ENCODE measurements at places on chromosomes 4 and X.

GRCh38 chr4:2142630-2143427, 83.7 kb downstream of the NAT8L start:
- no peak for DNase-seq

- DNase-seq, result no peak
Observed at GRCh38 chr4:186695392-186695791, 28.3 kb downstream of the FAT1 start.

GRCh38 chrX:134419784-134420183, 40.2 kb upstream of the HPRT1 start:
- no peak for DNase-seq

DNA sequence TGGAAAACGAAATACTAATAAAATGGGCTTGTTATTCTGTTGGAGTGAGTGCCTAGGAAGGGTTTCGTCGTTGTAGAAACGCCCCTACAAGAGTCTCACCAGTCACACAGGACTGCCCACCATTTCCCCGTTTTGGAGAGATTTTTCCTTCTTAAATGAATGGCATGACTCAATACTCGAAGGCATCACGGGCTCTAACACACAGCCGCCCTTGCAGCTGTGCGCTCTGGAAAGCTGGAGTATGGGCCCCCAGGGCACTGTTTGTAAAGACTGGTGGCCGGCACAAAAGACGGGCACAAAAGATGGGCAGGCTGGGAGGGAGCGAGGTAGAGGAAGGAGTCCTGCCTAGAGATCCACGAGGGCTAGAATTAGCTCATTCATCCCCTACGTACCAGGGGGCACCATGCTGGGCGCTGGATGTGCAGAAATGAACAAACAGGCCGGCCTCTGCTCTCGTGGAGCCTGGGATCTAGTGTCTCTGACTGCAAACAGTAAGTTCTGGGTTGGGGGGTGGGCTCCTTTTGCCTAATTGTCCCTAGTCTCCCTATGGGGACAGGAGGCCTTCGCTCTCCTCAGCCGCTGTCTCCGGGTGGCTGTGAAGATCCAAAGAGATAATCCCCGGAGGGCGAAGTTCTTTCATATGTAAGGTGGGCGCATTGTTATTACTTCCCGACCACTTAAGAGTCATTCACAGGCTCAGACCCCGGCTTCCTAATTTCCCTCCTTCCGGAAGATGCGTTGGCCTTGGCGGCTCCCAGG, 1.0 kb upstream of the SFRP2 start:
- no peak for DNase-seq

DNA sequence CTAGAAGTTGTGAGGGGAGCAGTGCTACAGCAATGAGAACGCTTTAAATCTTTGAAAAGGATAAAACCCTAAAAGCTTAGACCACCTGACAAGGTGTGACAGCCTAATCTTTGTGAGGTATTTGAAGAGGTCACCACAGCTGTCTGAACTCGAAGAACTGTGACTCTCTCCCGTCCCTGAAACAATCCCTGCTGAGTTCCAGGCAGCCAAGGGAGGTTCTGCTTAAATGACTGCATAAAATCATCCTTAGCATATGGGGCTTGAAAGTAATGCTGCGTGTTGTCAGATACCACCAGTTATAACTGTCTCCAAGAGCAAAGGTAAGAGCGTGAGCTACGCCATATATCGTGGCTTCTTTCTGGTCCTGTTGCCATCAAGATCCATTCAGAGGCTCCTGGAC, 696.3 kb downstream of the PCDH7 start:
- DNase-seq, result no peak

DNA sequence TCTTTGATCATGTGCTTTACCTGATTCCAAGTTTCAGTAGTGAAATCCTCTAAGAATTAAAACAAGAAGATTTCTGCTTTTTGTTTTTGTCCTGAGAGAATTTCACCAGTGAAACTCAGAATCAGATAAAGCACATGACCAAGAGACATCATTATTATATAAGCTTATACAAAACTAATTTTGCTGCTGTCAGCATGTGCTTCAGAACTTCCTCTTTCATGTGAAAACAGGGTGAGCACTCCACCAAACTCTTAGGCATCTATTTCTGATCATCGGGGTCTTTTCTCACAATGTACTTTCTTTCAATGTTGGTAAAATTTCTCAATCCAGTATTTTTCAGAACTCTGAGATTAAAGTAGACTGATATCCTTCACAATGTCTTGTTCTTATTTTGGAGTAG, 152.1 kb downstream of the SLC39A8 start:
- no peak for DNase-seq

DNA sequence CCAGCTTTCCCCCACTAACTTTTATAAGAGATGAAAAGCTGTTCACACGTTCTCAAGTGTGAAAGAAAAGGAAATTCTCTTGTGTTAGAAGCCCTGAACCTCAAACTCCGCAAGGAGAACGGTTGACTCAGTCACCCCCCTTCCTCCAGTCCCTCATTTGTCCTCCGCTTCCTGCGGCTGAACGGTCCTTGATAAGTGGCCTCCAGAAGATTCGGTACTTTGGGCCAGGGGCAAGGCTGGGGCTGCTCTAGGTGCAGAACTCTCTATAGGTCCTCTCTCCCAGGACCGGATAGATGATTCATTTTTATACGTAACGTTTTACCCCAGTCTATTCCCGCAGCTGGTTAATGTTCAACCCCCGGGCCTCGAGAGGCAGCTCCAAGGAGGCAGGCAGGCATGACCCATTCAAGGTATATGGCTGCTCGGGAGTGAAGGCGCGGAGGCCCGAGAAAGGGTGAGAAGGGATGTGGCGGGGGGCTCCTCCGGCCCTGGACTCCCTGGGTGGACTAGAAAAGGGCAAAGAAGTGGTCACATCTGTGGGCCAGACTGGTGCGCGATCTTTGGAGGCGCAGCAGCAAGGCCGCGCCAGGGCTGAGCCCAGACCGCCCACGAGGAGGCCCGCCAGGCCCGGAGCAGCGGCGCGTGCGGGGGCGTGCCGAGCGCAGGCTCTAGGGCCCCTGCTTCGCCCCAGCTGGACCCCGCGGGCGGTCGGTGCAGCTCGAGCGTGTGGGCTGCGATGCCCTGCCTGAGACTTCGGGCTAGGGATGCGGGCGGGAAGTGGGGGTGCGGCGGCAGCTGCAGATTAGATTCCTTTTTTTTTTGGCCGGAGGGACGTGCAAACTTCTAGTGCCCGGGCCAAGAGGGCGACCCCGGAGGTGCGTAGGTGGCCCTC, 11.7 kb downstream of the PITX2 start:
- no peak for DNase-seq

Measured in stimulated activated CD4-positive, alpha-beta T cell treated with anti-CD3 and anti-CD28 coated beads, Interleukin-1b, Interleukin-23, amount 100 ng/mL, for 48 hours (primary cell).